Umbilical cord (tissue), 2 donors: ENCODE measurements at places on chromosomes 1 and 21. TPM values are rescaled to one million over a fixed set of nuclear protein-coding genes. Genes with fewer than 3 reads are reported as not detected.

The ANKRD34A gene
- total RNA-seq, result not detected

The CHD1L gene
- total RNA-seq, result 10.1 TPM

The LEMD1 gene
- not detected for total RNA-seq

The CACNA1S gene
- total RNA-seq, result 0.96 TPM

The LAMC2 gene
- 34.2 TPM for total RNA-seq

The FABP3 gene
- total RNA-seq, result 15.9 TPM

The PRKAA2 gene
- total RNA-seq, result 4.8 TPM

- DNase-seq, result peak; percentile 42
These were observed 73.9 kb downstream of the RAP1GAP start for GRCh38 chr1:21594935-21595897.

GRCh38 chr1:40886318-40887011, 24.3 kb upstream of the CITED4 start:
- no peak for DNase-seq

- DNase-seq, result no peak
These were observed 112.5 kb upstream of the SERBP1 start for GRCh38 chr1:67542747-67543146.

- DNase-seq, result no peak
These were observed 107.8 kb downstream of the NGF start for GRCh38 chr1:115230281-115230680.

DNA sequence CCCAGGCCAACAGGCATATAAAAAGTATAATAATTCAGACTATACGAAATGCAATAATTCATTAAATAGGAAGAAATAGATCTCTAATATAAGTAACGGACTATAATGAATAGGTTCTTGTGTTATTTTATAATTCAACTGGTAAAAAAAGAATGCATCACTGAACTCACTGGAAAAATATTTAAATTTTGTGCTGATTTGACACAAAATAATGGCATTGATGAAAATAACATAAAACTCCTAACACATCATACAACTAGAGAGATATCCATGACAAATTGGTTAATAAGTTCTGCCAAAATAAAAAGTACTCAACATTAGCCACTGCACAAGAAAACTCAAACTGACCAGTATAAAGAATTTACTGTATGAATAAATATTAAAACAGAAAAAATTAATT, 57.1 kb upstream of the RAB4A start:
- DNase-seq, result no peak

- DNase-seq, result peak; percentile 30
These were observed 72.7 kb upstream of the AK4 start for GRCh38 chr1:65075123-65075976.

DNA sequence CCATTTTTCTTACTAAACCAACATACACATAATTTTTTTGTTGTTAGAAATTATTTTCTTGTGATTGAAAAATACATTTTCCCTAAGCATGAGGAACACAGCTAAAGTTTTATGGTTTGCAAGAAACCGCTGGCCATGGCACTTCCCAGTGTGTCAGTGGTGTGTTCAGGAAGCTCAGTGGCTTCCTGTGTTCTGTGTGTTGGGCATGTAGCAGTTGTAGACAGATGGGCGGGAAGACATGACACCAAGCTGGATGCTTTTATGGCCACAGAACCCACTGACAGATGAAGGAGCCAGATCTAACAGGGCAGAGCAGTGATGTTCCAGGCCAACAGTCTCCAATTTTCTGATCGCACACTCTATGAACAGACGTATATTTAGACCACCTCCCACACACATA, 119.8 kb downstream of the GALNT2 start:
- no peak for DNase-seq

GRCh38 chr1:216186141-216186540, 237.1 kb downstream of the USH2A start:
- no peak for DNase-seq

GRCh38 chr1:93581917-93582850, 99.5 kb downstream of the BCAR3 start:
- no peak for DNase-seq

DNA sequence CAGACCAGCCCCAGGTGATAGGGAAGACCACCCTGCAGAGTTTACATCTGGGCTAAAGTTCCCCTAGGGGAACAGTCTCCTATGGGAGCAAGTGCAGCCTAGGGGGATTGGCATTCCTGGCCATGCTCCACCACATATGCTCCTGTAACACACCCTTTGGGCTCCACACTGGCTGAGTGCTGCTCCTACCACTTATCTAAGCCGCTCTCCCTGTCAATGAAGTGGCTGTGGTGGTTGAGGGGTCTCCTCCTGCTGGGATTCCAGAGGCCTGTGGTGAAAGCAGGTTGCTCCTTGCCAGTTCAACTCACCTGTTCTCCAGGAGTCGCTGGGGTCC, 51.1 kb downstream of the COL24A1 start:
- DNase-seq, result no peak

- no peak for DNase-seq
These were observed 338.1 kb downstream of the PAPPA2 start for GRCh38 chr1:176800978-176801513.

DNA sequence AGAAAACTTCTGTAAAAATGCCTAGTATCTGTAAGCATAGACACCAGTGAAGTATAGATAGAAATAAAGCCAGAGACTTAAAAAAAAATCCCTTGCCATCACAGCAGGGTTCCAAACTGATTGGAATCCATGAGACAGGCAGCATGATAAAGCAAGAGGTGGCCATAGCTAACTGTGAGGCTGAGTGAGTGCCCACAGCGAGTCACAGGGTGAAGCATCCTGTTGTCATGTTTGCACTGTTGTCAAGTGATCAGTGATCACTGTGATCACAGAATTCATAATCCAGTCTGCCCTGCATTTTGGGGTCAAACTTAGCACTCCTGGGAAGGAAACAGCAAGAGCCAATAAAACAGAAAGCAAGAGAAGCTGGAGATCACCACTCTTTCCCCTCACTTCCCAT, 33.3 kb downstream of the LRRC8B start:
- DNase-seq, result no peak

- DNase-seq, result no peak
These were observed 21.8 kb downstream of the GBP2 start for GRCh38 chr1:89104147-89104546.

- DNase-seq, result no peak
These were observed 10.3 kb downstream of the SLC1A7 start for GRCh38 chr1:53132176-53132575.

GRCh38 chr1:117967477-117967876, 37.9 kb downstream of the WDR3 start:
- DNase-seq, result peak; percentile 19

DNA sequence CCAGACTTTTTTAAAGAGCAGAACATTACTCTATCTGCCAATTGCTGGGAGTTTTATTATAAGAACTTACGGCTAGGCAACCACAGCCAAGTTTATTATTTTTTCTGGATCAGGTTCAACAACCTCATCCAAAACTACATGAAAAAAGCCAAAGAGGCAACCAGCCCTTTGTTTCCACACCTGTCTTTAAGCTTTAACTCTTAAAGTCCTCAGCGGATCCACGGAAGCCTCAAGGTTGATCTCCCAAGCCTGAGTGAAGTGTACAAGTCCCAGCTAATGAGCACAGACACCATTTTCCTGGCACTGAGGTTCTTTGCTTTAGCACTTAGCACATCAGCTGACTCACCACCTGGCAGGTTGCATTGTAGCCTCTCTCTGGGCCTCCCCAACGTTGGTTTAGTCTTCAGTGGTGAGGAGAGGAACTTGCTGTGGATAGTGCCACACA, 143.1 kb downstream of the TGFBR3 start:
- no peak for DNase-seq
